ENCODE measurements at places on chromosomes 1 and 21.

GRCh38 chr1:201260236-201260590, 23.1 kb upstream of the PKP1 start:
- no peak for DNase-seq

GRCh38 chr1:151311589-151312331, 15.5 kb downstream of the PI4KB start:
- peak; percentile 60 for DNase-seq

- DNase-seq: no peak
Measured at GRCh38 chr1:8438489-8438888, 120.6 kb downstream of the SLC45A1 start.

GRCh38 chr1:182625719-182626504, 21.7 kb upstream of the RGS16 start:
- no peak for DNase-seq

GRCh38 chr1:192978195-192978710, 80.9 kb downstream of the UCHL5 start:
- no peak for DNase-seq

DNA sequence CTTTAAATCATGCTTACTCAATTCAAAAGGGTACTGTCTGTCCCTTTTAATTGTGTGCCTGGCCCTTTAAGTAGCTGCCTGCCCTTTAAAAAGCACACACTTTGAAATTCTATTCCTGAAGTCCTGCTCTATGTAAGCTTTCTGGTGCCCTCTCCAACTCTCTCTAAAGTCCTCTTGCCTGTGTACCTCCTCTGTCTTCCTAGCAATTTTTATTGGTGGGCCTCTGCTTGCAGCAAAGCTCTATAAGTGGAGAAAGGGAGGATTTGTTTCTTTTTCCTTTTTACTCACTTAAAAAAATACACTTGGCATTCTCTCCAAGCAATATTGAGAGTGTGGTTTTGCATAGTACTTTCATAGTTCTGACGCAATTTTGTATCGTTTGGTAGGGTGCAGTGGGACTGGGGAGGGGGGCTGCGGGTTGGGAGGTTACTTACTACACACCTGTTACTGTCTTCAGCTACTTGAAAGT, 135.4 kb downstream of the LMO4 start:
- DNase-seq: no peak

- no peak for DNase-seq
Measured at GRCh38 chr1:207407655-207408260, 46.4 kb upstream of the CR2 start.

DNA sequence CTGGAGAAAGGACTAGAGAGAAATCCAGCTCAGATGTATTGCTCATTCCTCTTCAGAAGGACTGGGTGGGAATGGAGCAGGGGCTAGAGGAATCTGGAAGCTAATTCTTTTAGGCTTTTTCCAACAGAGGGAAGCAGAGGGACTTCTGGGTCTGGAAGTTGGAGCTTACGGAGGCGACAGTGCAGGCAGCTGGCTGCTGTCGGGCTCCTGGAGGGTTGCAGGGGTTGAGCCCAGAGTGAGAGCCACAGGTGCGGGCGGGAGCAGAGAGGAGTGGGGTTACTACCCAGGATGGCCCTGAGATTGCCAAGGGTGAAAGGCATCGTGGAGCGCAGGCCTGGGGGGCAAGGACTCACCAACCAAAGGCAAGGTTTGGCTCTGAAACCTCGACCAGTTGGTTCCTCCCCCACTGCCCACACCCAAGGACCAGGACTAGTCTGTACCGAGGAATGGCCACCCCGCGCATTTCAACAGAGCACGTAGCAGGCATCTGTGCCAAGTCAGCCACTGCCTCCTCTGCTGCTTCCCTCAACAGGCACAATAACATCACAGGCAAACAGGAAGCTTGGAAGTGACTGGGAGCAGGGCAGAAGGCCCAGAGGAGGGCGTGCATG, 22.7 kb upstream of the EDN2 start:
- no peak for DNase-seq

- DNase-seq: no peak
Measured at GRCh38 chr1:38444770-38445442, 398.3 kb upstream of the POU3F1 start.

- no peak for DNase-seq
Measured at GRCh38 chr1:1889090-1889750, 1.7 kb downstream of the GNB1 start.

- DNase-seq: no peak
Measured at GRCh38 chr1:81577004-81577697, 223.6 kb upstream of the ADGRL2 start.

GRCh38 chr1:231951374-231951773, 324.8 kb downstream of the DISC1 start:
- DNase-seq: peak; percentile 66

GRCh38 chr1:2429780-2430591, 17.6 kb upstream of the PEX10 start:
- DNase-seq: no peak

GRCh38 chr1:8397511-8397910, 79.6 kb downstream of the SLC45A1 start:
- no peak for DNase-seq

DNA sequence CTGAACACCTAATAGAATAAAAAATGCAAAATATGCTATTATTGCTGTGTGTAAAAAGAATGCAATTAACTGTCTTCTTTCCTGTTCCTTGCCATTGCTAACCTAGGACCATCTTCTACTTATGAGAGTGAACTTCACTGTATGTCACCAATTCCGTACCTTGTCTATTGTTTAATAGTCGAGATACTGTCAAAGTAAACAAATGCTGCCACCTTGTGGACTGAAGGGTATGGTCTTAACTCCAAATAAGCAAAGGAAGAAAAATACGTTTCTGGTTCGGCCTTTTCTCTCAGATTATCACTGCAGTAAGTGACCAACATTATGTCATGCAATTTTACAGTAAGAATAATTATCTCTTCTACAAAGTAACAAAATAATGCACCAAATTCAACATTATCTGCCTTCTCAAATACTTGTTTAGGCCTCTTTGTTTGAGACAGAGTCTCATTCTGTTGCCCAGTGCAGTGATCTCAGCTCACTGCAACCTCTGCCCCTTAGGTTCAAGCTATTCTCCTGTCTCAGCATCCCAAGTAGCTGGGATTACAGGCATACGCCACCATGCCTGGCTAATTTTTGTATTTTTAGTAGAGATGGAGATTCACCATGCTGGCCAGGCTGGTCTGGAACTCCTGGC, 133.4 kb downstream of the COP1 start:
- peak; percentile 71 for DNase-seq

- DNase-seq: no peak
Measured at GRCh38 chr1:3062616-3063378, 6.2 kb upstream of the PRDM16 start.

DNA sequence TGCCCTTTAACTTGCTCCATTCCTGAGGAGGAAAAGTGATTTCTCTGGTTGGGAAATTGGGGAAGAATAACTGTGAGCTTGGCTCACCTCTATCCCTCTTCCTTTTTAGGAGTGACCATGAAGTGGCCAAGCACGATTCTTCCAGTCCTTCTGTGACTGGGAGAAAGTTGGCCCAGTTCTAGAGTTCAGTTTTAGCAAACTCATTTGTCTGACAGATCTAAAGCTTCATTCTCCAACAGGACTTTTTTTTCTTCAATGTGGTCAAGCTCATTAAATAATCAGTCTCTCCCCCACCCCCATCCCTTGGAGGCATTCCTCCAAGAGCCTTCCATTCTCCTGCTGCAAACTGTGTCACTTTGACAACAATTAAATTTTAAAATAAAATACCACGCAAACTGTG, 6.4 kb upstream of the AGL start:
- no peak for DNase-seq

DNA sequence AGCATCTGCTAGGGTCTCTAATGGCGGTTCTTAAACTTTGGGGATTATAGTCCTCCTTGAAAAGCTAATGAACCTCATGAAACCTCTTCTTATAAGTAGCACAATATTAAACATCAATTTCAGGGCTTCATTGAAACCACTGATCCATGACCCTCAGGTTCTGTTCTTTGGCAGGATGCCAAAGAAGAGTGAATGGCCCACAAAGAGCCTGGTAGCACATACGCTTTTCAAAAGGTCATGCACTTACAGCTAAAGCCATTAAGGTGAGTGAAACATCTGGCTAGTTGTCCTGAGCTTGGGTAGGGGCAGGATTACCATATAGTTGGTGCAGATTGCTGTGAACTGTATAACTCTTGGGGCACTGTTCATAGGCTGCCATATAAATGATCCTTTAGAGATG, 42.3 kb downstream of the MDM4 start:
- no peak for DNase-seq

- DNase-seq: peak; percentile 90
Measured at GRCh38 chr1:150578272-150579109, 919 bp downstream of the MCL1 start.

GRCh38 chr1:115782571-115783281, 14.2 kb upstream of the CASQ2 start:
- DNase-seq: no peak

DNA sequence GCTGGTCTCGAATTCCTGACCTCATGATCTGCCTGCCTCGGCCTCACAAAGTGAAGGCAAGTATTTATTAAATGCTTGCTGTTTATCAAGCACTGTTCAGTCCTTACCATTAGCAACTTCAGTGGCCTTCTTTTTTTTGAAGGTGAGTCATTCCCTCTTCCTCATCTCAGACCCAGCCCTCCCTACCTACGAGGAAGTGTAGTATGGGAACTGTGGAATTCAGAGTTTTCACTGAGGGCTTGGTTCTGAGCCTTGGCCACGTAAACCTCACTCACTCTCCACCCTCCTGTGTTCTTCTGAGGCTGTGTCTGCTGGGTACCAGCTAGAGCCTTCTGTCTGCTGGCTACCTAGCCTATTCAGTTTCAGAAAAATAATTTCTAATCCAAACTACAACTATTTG, 218.3 kb upstream of the SGIP1 start:
- DNase-seq: peak; percentile 52

DNA sequence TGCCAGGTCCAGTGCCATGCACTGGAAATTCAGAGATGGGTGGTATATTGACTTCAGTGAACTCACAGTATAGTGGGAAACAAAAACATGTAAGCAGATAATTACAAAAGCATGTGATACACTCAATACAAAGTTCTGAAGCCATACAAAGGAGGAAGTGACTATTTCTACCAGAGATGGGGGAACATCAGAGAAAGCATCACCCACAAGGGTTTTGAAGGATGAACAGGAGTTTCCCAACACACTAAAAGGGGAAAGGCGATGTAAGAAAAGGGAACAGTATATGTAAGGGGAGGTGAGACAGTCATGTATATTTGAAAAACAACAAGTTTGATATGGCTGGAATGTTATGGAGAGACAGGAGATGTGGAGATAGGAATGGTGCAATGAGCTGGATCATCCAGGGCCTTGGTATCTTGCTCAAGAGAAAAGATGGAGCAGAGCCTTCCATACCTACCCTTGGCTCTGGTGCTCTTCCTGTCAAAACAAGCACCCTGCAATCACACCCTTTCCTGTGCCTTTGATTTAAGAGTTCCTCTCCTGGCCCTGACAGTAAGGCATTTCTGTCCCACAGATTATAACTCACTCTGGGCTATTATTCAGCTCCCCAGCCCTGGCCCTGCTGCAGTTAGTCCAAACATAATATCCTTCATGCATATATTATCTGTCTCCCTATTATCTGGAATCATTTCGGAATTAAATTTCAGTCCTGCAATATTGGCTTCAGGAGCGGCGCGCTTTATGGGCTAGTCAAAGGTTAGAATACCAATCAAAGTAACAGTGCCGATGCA, 60.5 kb downstream of the DMAP1 start:
- DNase-seq: no peak

- no peak for DNase-seq
Measured at GRCh38 chr1:11924334-11925195, 1.7 kb downstream of the KIAA2013 start.

- peak; percentile 30 for DNase-seq
Measured at GRCh38 chr21:25980710-25981109, 189.9 kb downstream of the APP start.

GRCh38 chr1:231347961-231348360, 9.9 kb downstream of the SPRTN start:
- no peak for DNase-seq

DNA sequence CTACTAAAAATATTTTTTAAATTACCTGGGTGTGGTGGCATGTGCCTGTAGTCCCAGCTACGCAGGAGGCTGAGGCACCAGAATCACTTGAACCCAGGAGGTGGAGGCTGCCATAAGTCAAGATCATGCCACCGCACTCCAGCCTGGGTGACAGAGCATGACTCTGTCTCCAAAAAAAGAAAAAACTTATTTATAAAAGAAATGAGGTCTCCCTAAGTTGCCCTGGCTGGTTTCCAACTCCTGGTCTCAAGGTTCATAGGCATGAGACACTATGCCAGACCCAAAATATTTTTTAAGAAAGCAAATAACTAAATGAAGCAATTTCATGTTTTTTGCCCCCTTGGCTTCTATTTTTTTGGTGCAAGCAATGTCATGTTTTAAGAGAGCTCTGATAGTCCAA, 32.9 kb downstream of the EIF4G3 start:
- no peak for DNase-seq

DNA sequence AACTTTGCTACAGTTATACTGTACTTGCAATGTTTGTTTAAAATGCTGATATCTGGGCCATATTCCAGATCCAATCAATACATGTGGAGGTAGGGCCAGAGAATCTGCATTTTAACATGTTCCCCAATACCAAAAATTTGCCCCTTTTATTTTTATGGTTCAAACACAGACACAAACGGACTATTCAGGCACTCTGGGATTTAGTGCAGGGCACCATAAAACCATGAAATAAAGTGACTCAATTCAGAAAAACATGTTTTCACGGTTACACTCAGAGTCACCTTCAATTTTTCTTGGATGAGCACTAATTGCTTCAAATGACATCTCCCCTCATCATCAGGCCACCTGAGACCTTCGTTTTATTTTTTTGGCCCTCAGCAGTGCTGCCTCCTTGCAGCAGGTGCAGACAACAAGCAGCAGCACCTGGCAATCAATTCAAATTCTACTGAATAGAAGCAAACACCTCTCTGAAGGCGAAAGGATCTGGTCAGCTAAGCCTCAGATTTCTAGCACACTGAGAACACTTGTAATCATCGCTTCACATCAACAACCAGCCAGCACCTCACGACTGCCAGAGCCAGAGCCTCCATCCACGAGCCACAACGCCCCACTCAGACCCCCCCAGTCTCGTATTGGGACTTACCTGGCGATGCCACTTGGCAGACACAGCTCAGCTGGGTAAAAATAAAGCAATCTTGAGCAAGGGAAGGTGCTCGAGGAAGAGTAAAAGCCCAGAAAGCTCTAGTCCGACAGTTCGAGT, 1.1 kb downstream of the ERO1B start:
- peak; percentile 1 for DNase-seq

DNA sequence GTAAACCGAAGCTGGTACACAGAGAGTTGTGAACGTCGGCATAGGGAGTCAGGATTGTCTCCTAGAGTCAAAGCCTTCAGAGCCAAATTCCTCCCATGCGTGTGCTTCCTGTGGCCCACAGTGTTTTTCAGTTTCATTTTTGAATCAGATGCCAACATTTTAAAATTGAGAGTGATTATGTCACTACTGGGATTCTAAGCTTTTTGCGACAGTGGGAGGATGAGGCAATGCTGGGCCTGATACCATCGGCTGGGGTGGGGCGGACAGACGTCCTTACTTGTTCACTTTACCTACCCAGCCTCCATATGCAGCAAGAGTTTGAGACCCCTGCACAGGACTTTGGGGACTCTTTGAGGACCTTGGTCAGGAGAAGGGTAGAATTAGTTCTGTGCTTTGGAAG, 1.3 kb upstream of the KLHDC7A start:
- DNase-seq: no peak

Measured in dermis microvascular lymphatic vessel endothelial cell (primary cell).